ENCODE measurements at places on chromosomes 3 and 15.
A peak's percentile ranks its signal among the peaks of the same experiment; 100 is the strongest.

DNA sequence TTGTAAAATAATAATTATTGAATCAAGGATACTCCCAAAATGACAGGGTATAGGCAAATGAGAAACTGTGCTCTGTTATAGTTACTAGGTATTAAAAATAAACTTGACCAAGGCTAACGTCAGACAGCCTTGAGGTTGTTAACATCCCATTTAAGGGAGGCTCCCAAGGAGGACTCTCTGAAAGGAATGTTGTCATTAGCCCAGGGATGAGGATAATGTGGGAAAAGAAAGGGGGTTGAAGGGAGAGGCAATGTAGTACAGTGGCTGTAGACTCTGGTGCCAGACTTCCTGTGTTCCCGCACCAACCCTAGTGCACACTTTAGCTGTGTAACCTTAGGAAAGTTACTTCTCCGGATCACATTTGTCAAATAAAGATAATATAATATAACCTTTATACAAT, 47.0 kb upstream of the RARB start:
- no peak for DNase-seq

DNA sequence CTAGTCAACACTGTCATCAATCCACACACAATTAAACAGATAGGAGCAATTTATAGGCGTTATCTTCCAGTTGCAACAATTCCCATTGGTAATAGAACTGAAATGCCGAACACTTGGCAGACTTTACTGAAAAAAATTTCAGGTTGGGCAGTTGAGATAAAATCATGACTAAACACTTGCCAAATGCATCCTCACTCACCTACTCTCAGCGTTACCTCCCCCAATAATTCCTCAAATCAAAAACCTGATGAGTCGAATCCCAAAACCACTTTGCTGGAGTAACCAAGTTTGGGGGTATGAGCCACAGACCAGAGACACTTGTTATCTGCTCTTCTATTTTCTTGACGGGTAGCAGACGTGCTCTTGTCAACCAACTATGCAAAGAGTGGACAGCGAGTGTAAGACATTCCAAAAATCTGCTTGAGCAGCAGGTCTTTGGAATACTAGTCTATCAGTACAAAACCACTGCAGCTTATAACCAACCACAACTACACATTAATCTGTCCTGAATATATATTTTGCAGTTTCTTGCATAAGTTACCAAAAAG, 30.3 kb downstream of the PPP1R2 start:
- DNase-seq: no peak

GRCh38 chr3:99134986-99135385, 233.5 kb upstream of the DCBLD2 start:
- DNase-seq: no peak

DNA sequence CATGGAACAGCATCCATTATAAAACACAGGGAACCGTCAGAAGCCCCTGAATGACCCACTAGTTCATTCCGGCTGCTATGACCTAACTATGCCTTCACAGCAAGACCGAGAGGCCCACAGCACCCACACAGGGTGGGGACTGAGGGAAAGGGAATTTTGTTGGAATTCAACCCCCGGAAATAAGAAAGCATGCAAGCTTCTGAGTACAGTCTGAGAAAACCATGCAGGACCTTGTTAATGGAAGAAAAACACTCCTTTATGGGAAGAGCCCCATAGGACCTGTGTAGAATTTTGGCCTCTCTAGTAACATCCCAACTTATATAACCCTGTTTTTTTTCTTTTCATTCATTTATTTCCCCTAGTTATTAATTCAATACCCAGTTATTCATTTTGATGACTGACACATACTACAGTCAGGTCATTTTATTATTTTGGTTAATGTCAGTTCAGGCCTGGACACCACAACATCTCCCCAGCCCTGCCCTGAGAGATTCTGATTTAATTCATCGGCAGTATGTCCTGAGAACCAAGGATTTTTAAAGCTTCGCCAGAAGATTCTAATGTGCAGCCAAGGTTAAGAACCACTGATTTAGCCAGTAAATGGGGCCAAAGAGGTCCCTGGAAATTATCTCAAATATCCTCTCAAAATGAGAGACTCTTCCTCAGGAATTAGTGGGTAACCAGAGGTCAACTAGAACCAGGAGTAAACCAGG, 231.6 kb upstream of the GOLGA6L4 start:
- no peak for DNase-seq

DNA sequence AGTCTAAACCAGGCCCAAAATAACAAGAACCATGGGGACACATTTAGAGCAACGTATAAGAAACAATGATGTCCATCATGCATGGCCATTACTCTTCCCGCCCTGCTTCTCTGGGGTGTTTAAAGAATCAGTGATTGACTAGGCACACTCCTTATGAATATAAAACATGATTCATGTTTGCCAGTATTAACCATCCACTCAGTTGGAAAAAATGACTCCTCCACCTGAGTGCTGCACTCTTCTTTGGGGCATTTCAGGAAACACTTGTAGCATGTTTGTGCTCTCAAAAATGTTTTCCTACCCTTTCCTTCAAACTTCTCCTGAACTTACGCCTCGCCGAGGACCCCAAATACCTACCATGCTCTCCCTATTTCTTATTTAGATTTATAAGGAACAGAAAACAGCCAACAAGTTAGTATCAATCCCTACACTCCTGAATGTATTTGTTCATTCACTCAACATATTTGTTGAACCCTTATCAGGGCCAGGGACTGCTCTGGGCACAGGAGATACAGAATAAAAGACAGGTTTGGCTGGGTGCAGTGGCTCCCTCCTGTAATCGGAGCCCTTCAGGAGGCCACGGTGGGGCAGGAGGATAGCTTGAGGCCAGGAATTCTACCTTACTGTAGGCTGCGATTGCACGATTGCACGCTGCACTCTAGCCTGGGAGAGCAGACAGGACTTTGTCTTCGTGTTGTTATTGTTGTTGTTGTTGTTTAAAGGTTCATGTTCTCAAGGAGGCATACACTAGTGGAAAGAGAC, 137.0 kb downstream of the TMCO5A start:
- no peak for DNase-seq

DNA sequence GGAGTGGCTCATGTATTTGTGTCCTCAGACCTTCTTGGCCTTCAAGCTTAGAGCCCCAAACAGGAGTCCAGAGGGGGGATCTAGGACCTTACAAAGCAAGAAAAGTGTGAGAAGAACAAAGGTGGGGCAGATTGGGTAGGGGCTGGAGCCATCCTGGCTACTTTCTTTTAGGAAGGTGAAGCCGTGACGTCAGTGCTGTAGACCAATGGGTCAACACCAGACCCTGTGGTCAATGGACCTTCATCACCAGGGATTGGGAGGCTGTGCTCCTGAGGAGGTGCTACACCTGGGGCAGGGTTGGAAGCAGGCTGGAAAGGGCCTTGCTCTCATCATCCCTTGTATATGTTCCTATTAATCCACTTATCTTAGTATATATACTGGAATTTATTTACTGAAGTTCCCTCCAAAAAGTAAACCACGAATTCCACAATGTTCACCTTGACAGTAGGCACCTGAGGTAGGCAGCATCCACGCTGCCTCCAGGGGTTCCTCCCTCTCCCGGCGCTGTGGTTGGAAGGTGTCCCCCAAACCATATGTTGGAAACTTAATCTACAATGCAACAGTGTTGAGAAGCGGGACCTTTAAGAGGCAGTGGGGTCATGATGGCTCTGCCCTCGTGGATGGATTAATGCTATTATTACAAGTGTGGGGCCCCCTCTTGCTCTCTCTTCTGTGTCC, 21.4 kb upstream of the MCCC1 start:
- no peak for DNase-seq

- DNase-seq: no peak
Observed at GRCh38 chr3:77319711-77320110, 279.8 kb downstream of the ROBO2 start.

- DNase-seq: no peak
Observed at GRCh38 chr15:36502509-36502908, 76.9 kb upstream of the CDIN1 start.

GRCh38 chr3:88408935-88409334, 259.2 kb downstream of the C3orf38 start:
- no peak for DNase-seq

- no peak for DNase-seq
Observed at GRCh38 chr15:57031605-57032004, 113.2 kb downstream of the TCF12 start.

DNA sequence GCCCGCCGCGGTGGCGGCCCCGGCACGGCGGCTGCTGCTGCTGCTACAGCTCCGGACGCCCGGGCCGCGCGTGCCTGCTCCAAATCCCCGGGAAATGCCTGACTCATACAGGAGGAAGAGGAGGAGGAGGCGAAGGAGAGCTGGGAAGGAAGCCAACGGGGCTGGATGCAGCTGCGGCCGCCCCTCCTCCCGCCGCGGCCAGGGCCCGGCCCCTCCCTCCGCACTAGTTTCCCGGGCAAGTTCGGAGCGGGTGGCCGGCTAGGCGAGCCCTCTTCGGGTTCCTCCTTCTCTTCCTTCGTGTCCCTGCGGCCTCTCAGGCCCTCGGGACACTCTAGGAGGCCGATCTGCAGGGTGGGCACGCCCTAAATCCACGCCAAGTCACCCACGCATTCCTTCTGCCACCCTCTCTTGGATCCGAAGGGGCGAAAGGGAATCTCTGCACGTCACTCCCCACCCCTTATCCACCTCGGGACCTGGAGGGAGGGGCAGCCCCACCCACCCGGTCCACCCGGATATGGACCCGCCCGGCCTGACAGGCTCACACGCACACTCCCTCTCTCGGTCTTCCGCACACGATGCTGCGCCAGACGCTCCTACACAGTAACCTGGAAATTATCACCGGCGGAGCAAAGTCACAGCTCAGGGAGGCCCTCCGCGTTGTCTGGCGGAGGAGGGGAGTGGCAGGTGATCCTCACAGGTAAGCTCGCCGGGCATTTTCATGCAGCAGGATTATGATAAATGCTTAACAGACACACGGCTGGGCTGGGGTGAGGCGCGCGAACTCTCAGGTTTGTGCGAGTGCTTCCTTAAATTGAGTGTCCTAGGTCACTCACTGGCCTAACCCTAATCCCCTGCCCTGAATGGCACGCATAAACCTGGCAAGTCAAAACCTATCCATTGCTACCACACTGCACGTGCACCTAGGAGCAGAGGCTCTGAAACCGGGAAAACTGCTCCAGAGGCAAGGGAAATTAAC, at the start of the genes OSBPL10 and ZNF860:
Gene OSBPL10 (minus strand): TSS at position 57 of the 976 bp plus-strand sequence. CDS start 83 bp downstream, outside the sequence.
Gene ZNF860 (plus strand): TSS at position 545 of the 976 bp plus-strand sequence. CDS start 7,330 bp downstream, outside the sequence.
- peak; percentile 91 for DNase-seq

- no peak for DNase-seq
Observed at GRCh38 chr15:43499635-43500034, 6.7 kb upstream of the TP53BP1 start.

GRCh38 chr3:15303728-15304127, 28.7 kb downstream of the SH3BP5 start:
- no peak for DNase-seq

DNA sequence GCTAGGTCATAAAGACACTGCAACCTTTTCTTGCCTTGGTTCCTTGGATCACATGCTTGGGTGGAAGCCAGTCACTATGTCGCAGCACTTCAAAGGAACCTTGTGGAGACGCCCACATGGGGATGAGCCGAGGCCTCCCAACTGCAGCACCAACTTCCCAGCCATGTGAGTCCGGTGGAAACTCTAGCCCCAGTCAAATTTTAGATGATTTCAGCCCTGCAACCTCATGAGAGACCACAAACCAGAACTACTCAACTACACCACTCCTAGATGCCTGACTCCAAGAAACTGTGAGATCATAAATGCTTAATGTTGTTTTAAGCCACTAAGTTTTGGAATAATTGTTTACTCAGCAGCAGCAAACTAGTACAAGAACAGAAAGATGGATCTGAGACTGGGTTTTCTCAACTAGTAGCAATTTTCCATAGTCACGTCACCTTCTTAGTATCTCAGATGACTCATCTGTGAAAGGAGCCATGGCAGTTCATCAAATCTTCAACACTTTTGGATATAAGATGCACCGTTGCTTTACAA, 86.5 kb downstream of the MB21D2 start:
- DNase-seq: no peak

GRCh38 chr3:167125612-167126407, 254.3 kb downstream of the ZBBX start:
- no peak for DNase-seq

DNA sequence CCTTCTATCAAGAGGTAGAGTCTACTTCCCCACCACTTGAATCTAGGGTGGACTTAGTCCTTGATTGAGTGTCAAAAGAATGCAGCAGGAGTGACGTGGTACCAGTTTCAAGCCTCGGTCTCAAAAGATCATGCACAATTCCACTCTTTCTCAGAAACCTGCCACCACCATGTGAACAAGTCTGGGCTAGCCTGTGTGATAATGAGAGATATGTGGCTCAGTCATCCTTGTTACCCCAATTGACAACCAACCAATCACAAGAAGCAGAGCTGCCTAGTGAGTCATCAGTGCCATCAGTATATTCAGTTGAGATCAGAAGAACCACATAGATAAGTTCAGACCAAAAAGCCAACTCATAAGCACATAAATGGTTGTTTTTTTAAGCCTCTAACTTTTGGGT, 374.5 kb downstream of the IL20RB start:
- no peak for DNase-seq

- no peak for DNase-seq
Observed at GRCh38 chr15:74209997-74210671, 7.5 kb upstream of the STRA6 start.

GRCh38 chr3:69370901-69371301, 15.0 kb downstream of the FRMD4B start:
- no peak for DNase-seq

DNA sequence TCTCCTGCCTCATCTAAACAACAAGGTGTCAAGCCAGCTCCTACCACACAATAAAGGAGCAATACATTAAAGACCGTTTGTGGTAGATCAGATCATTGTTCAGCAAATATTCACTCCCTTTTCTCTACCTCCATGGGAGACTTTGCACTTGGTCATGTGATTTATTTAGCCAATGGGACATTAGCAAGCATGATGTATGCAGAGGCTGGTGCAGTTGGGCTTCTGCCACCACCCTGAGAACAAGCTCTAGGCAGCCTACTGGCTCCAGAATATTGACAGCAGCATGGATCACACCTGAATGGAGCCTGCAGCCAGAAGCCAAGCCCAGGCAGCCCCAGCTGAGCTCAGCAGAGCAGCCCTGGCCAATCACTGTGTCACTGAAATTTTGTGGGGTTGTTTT, 99.4 kb upstream of the UBE2E2 start:
- no peak for DNase-seq

- no peak for DNase-seq
Observed at GRCh38 chr3:56930706-56931105, 129.0 kb upstream of the ARHGEF3 start.

DNA sequence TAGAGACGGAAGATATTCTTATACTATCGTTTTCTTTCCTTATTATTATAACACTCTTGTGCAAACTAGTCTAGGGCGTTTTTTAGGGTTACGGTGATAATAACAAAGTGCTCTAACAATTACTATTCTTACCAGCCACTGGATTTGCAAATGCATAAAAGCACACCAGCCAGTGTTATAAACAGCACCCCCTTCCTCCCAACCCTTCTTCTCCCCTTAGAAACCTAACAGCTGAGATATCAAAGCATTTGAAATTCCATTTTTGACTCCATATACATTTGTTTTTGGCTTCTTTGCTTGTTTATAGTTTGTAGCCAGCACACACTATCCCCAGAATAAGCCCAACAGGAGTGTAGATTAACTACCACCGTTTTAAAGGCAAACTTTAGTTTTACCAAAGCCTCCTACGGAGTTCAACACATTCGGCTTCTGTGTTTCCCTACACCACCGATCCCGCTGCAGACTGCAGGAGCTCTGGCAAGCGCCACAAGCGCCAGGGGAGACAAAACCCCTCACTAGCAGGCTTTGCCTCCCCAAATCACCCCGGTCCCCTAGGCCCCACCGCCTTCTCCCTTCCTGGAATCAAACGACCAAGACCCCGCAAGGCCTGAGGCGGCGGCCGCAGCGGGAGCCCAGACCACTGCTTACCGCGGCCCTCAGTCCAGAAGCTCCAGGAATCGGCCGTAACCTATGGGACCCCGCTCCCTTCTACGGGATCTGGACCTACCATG, 461 bp downstream of the COPB2 start:
- DNase-seq: no peak

- DNase-seq: no peak
Observed at GRCh38 chr15:52020221-52021085, 1.4 kb downstream of the MAPK6 start.
